ENCODE measurements at places on chromosomes 1 and 21. TPM values are rescaled to one million over a fixed set of nuclear protein-coding genes. Genes with fewer than 3 reads are reported as not detected.
A peak's percentile ranks its signal among the peaks of the same experiment; 100 is the strongest.

Gene KIAA0040
- polyA plus RNA-seq = 1.9 TPM

Gene AKNAD1
- polyA plus RNA-seq = not detected

Gene LY9
- polyA plus RNA-seq = 0.15 TPM

Gene LAX1
- polyA plus RNA-seq = not detected

Gene FCMR
- polyA plus RNA-seq = 3.6 TPM

Gene LMOD1
- 4.2 TPM for polyA plus RNA-seq

Gene UTS2
- polyA plus RNA-seq = not detected

Gene XCL2
- polyA plus RNA-seq = not detected

Gene LPGAT1
- 13.5 TPM for polyA plus RNA-seq

GRCh38 chr1:23177438-23178380 lies 9.1 kb upstream of the LUZP1 start:
- DNase-seq = peak; percentile 85

GRCh38 chr1:229230140-229230892 lies 40.6 kb upstream of the RAB4A start:
- DNase-seq = peak; percentile 16

- no peak for DNase-seq
Observed at GRCh38 chr1:79161077-79161476, 154.5 kb upstream of the ADGRL4 start.

DNA sequence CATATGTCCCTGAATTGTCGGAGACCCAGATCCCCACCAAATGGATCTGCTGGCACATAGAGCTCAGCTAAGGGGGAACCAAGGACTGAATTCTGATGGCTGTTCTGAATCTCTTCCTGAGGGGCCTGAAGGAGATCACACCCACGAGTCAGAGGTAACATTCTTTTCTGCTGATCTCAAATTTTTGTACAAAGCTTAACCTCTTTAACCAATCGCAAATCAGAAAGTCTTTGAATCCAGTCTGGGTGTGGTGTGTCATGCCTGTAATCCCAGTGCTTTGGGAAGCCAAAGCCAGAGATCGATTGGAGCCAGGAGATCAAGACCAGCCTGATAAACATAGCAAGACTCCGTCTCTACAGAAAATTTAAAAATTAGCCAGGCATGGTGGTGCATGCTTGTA lies 62.8 kb upstream of the PRRC2C start:
- no peak for DNase-seq

DNA sequence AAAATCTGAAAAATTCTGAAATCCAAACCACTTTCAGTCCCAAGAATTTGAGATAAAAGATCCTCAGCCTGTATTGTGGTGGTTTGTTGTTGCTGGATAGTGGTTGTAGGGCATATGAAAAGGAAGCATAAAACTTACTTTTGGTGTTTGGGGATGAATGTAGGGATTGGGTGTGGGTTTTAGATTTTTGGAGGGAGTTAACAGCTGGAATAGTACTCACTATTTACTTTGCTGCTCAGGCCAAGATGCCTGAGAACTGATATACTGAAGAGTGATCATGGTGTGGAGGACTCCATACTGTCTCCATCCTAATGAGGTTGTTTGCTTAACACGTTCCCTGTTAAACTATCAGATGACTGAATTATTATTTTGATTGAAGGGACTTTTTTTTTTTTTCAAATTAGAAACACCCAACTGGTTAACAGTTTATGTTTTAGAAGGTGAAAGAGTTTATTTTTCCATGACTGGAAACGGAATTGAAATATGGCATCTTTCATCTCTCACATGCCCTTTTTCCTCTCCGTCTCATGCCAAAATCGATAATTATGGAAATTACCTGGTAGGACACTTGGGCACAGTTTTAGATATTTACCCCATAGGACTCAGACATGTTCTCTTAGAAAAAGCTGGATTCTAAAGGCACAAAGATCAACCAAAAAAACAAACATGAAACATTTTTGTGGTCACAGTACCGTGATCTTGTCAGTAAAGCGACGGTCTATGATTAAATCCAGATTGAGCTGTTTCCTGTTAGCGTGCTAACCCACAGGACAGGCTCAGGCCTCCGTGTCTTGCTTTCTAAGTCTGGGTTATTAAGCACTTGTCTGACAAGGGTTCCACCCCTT lies 37.3 kb downstream of the RGL1 start:
- DNase-seq = peak; percentile 18

GRCh38 chr1:62941780-62942179 lies 157.8 kb downstream of the ATG4C start:
- DNase-seq = no peak

DNA sequence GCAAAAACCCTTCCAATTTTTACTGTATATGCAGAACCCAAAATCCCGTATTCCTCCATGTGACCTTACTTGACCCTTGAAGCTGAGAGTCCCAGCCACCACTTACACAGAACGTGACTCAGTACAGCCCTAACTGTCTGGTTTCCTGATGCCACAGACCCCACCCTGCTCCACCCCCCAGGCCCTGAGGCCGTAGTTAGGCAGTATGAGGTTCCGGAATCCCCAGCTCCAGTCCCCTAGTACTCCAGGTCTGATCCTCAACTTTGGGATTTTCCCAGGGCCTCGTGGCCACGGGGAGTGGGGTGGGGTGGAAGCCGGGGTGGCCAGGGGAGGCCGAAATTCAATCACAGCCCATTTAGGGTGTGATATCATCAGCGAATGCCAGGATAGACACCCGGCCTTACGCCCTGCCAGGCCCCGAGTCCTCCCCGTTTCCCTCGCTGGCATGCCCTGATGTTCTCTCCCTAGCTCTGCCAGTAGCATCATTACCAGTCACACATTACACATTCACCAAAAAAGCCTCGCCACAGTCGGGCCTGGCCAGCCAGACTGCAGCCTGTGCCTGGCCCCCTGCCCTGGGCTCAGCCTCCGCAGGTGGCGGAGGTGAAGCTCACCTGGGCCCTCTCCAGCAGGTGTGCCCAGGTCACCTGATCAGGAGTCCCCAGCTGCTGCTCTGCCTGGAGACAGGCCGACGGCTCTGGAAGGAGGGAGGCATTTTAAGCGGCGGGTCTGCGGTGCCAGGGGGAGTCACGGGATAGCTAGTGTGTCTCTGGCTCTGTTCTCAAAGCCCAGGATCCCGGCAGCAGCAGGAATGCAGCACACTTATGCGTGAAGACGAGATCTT lies 70.8 kb downstream of the SCCPDH start:
- no peak for DNase-seq

GRCh38 chr1:85093644-85094043 lies 45.3 kb upstream of the MCOLN3 start:
- no peak for DNase-seq

GRCh38 chr1:79478160-79478559 lies 471.6 kb upstream of the ADGRL4 start:
- DNase-seq = no peak

DNA sequence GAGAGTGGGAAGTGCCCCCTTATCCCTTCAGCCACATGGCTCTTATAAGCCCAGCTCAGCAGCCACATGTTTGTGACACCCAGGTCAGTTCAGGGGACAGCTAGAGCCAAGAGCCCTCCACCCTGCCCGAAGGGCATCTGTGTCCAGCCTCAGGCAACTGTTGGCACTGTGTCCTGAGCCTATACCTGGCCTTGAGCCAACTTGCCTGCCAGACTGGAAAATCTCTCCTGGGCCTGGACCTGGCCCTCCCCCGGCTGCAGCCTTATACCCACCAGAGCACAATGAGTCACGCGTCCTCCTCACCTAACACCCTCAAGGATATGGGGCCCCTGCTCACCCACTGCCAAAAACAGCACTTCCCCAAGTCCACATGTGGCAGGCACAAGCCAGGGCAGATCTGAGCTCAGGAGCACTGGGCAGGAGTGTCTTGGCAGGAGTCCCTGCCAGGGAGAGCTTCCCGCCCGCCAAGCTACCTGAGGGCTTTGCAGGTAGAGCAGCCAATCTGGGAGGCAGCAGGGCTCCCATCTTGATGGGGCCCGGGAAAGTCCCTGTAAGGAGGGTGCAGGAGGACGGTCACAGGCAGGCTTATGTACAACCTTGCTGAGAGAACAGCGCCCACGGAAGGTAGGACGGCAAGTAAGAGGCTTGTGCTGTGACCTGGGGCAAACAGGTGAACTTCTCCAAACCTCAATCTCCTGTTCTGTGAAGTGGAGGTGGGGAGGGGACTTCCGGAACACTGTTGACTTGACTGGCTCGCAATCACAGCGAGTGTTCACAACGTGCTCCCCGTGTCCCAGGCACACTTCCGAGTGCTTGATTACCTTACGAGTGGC lies 19.8 kb upstream of the HSPG2 start:
- DNase-seq = no peak

DNA sequence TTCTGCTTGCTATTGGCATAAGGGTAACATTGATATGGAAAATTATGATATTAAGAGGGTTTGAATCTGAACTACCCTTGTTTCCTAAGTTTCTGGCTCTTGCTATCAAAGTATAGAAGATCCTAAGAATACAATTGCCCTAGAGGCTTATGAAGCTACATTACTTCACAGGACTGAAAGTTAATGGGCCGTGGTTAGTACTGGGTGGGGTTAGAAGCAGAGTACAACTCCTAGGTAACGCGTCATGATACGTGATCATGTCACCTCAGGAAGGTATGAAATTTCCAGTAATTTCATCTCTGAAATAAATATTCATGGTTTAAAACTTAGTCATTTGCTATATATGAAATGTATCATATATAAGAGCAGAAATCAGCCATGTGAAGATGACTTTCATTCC lies 743.8 kb upstream of the NEGR1 start:
- DNase-seq = no peak

DNA sequence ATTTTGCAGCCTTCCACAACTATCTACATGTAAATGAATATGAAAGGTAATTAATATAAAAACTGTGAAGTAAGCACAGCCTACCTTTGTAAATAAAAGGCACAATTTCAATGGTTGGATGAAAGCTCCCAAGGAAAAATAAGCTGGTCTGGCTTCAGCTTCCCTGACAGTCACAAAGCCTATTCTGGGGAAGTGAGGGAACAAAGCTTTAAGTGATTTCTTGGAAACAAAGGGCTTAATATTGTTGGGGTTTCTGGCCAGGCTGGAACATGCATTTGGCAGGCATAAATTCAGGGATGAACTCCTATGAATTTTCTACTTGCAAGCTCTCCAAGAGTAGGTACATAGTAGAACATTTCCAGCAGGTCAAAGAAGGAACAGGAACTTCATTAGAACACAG lies 17.3 kb downstream of the BCAS2 start:
- no peak for DNase-seq

DNA sequence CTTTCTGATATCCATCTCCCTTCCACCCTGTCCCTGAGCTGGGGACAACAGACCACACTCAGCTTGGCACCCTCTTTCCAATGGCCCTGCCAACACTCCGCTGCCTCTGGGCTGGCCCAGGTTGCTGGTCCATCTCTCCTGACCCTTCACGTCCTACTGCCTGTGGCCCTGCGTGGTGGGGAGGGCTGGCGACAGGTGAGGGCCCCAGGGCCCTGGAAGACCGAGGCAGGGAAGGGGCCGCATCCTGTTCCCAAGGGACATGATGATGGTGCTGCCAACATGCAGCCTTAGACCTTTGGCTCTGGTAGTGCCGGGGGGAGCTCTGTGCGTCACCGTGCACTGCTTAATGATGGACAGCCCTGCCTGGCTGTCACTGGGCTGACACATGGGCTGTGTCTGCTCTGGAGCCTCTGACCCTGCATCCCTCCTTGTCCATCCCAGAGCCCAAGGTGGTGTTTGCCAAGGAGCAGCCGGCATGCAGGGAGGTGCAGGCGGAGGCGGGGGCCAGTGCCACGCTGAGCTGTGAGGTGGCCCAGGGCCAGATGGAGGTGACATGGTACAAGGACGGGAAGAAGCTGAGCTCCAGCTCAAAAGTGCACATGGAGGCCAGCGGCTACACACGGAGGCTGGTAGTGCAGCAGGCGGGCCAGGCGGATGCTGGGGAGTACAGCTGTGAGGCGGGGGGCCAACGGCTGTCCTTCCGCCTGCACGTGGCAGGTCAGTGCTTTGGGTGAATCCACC lies 65.2 kb downstream of the OBSCN start:
- DNase-seq = no peak

GRCh38 chr1:174789399-174789798 lies 210.3 kb upstream of the CACYBP start:
- DNase-seq = no peak

GRCh38 chr1:107867897-107868296 lies 97.1 kb downstream of the VAV3 start:
- DNase-seq = no peak

GRCh38 chr21:45592626-45593134 lies 50.4 kb upstream of the SLC19A1 start:
- no peak for DNase-seq

DNA sequence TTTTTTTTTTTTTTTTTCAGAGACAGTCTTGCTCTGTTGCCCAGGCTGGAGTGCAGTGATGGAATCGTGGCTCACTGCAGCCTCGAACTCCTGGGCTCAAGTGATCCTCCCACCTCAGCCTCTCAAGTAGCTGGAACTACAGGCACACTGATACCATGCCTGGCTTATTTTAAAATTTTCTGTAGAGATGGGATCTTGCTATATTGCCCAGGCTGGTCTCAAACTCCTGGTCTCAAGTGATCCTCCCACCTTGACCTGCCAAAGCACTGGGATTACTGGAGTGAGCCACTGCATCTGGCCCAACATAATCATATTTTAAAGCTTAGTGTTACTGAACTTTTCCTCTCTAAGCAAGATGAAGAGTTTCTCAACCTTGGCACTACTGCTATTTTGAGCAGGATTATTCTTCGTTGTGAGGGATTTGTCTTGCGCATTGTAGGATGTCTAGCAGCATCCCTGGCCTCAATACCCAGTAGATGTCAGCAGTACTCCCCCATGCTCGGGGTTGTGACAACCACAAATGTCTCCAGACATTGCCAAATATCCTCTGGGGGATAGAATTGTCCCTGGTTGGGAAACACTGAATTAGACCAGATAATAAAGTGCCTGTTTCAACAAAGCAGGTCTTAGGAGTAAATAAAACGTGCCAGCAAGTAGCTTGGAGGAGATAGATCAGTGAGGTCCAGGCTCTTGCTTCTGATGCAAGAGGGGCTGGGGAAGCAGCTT lies 15.1 kb upstream of the THRAP3 start:
- DNase-seq = no peak

GRCh38 chr1:181405584-181405983 lies 77.7 kb upstream of the CACNA1E start:
- DNase-seq = no peak

DNA sequence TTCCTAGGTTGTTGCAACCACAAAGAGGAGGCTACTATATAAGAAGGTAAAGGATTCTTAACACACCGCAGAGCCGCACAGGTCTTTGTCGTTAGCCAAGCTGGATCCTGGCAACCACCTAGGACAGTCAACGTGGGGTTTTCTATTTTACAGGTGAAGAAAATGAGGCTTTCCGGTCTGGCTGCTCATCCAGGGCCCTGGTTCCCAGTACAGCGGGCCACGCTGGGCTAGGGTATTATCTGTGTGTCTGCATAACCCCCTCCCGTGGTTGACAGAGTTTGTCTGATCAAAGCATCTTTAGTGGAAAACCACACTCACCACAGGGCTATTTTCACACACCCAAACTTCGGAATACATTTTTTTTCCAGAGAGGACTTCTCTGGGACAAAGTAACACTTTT lies 39.0 kb upstream of the PDE9A start:
- no peak for DNase-seq

GRCh38 chr1:14094611-14095400 lies 394.8 kb downstream of the PRDM2 start:
- DNase-seq = peak; percentile 32

Measured in brain (organoid and tissue), 16 donors.